ENCODE measurements at places on chromosomes 2 and 18.

GRCh38 chr2:68463287-68463877 is 3.7 kb downstream of the FBXO48 start:
- no peak for DNase-seq

- no peak for DNase-seq
Observed at GRCh38 chr2:20110876-20111275, 59.4 kb upstream of the LAPTM4A start.

- peak; percentile 57 for DNase-seq
Observed at GRCh38 chr2:223941579-223942277, 3.4 kb downstream of the WDFY1 start.

- no peak for DNase-seq
Observed at GRCh38 chr2:106618614-106619013, 131.4 kb downstream of the CD8B2 start.

DNA sequence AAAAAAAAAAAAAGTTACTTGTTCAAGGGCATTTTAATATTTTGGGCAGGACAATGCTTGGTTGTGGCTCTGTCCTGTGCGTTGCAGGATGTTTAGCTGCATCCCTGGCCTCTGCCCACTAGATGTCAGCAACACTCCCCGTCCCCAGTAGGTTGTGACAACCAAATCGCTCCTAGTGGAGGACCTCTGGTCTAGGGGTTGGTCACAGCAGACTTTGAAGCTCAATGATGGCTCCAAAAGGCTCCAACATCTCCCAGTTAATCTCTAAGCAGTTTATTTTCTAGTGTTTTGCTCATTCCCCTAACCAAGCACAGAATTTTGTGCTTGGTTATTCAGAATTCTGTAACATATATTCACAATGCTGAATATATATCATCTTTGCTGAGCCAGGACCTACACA is 67.0 kb downstream of the CHRNA1 start:
- peak; percentile 43 for DNase-seq

DNA sequence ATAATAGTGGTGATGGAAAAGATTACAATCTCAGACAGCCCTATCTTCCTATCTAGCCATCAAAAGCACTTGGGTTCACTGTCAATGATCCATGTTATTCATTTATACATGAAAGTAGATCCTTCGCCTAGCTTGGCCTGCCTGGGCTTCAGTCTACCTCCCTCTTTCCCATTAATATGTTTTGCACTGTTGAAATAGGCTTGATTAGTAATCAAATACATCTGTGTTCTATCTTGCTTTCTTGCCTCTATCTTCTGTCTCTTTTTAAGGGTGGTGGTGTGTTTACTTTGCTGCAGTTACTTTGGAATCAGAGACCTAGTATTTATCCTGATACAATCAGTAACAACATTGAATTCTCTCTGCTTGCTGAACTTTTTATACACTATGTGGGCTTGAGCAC is 521.2 kb downstream of the TNS1 start:
- no peak for DNase-seq

DNA sequence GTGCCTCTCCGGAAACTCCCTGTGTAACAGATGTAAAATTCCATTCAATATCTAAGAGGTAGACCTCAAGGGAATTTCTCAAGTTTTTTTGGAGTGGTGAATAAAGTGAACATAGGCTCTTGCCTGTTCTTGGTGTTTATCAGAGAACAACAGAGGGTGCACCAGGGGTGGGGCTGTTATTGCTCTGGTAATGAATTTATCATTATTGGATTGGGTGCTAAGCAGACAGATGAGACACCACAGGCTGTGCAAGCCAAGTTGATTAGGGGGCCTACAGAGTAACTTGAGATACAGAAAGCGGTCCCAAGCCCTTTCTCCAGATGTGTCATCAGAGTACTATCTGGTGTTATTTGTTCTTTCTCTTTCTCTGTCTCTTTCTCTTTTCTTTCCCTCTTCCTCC is 286.3 kb downstream of the OSR1 start:
- DNase-seq = no peak

- no peak for DNase-seq
Observed at GRCh38 chr2:98704499-98705332, 26.2 kb downstream of the MGAT4A start.

GRCh38 chr18:42025491-42025890 is 70.5 kb downstream of the PIK3C3 start:
- no peak for DNase-seq

- no peak for DNase-seq
Observed at GRCh38 chr2:149050188-149050587, 11.7 kb downstream of the LYPD6B start.

DNA sequence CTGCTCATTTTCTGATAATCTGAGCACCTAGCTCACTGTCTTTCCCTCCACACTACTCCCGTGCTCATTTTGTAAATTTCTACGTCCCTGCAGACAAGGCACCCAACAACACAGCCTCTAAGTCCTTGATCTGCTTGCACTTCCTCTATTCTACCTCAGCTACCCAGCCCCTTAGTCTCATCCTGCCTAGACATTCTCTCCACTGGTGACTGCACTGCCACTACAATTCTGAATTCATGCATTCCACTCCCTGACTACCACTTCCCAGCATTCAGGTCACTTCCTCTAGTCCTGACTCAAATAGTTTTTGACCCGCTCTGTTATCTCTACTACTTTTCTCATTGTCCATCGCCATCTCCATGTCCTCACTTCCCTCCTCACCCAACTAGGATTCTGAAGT is 155.7 kb downstream of the DYM start:
- DNase-seq = no peak

DNA sequence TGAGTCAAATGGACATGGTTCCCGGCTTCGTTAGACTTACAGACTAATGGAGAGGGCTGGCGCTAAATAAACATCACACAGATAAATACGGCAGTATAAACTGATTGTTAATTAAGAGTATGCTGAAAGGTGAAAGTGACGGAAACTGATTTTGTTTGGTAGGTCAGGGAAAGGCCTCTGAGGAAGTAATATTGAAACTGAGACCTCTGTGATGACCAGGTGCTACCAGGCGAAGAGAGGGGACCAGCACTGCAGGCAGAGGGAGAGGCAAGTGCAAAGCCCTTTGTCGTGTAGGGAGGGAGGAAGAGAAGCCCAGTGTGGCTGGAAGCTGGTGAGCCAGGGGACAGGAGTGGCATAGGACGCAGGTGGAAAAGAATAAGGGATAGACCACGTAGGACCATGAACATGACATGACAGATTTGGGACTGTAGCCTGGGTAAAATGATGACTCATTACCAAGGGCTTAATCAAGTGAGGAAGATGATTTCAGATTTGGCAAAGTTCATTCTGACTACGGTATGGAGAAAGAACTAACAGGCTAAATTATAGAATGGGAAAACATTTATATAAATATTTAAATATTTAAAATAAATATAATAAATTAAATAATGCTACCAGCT is 433.1 kb downstream of the NCKAP5 start:
- DNase-seq = no peak

GRCh38 chr2:100143286-100143685 is 896 bp upstream of the AFF3 start:
- DNase-seq = no peak

DNA sequence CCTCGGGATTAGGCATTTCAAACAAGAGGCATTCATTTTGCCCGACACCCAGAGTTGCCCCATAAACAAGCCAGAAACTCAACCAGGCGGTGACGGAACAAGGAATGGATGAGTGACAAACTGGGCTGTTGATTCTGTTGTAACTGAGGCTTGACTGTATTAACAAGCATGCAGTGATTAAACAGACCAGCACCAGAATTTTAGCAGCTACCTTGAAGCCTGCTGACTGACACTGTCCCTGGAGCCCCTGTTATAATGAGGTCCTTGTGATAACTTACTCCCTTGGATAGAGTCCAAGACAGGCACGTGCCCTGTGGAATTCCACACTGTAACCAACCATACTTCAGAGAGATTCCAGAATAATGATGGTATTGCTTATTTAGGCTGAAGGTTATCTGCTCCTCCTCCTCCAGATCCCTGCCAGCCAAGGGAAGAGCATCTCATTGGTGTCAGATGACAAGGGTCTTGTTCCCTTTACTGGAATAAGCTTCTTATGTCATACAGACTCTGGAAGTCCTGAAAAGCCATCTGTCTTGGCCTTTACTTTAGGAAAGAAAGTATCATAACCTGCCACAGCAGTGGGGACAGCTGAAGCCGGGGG is 97.1 kb upstream of the RMDN2 start:
- DNase-seq = no peak

DNA sequence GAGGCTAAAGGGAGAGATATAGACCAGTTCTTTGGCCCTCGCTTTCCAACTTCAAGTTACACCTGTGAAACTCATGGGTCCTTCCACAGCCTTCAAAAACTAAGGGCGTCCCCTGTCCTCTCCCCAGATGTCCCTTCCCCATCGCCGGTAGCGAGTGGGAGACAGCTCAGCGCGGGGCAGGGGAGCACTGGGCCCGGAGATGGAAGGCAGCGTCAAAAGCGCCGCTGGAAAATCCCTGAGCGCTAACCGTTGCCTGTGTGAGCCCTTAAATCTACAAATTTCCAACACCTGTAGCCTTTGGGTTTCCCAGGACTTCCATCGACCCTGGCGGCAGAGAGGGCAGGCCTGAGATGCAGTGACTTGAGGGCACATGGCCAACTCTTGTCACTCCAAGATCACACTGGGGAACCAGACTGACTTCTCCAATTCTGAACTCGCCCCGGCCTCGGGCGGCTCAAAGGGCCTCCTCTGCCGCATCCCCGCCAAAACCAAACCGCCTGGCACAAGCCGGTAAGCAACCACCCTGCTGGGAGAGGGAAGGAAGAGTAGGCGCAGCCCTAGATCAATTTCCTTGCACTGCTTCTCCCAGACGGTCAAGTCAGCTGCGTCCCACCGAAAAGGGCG is 879 bp upstream of the EPAS1 start:
- no peak for DNase-seq

DNA sequence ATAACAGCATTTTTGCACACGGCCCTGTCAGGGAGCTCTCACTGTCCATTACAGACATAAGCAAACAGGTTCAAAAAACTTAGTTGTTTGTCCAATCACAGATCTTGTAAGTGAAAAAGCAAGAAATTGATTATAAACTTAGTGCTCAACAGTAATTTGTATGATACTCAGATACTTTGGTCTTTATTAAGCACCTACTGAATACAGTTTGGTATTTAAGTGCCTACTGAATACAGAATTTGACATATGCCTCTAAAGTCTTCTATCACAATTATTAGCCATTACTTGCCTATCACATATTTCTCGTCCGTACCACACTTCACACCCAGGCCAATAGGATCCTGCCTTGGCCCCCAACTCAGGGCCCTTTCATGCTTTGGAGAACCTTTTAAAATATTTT is 283.1 kb downstream of the SUCLG1 start:
- no peak for DNase-seq

GRCh38 chr2:30931841-30932407 is 124.7 kb upstream of the CAPN13 start:
- DNase-seq = no peak

GRCh38 chr2:111634050-111634794 is 249.8 kb downstream of the ANAPC1 start:
- DNase-seq = no peak

DNA sequence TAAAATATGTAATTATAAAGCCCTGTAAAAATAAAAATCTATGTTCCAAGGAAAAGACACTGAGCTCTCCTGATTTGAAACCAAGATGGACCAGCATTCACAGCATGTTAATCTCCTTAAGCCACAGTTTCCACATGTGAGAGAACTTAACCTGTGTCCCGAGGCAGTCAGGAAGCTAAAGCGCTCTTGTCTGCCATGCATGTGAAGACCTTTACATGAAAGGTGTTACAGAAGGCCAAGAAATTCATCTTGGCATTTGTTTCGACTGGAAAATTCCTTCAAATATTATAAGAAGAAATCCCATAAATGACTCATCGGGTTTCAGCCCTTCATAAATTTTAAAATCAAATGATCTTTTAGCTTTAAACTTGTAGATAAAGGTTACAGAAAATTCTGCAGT is 328.6 kb downstream of the CDH2 start:
- no peak for DNase-seq

- DNase-seq = no peak
Observed at GRCh38 chr2:120886534-120887319, 151.1 kb downstream of the GLI2 start.

DNA sequence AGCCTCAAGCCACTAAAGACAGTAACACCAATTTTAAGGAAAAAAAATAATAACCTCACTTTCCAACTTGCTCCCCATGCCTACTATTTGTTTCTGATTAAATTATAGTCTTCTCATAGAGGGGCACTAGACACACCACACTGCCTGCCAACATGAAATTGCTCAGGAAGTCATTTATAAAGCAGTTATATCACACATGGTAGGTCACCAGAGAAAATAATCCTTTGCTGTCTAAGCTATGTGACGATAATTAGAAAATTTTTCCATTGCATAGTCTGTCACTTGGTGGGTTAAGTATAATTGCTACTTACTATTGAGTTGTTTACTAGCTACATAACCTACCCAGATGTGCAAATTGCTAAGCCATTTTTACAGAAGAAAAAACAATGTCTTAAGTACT is 85.2 kb downstream of the INO80D start:
- DNase-seq = no peak

DNA sequence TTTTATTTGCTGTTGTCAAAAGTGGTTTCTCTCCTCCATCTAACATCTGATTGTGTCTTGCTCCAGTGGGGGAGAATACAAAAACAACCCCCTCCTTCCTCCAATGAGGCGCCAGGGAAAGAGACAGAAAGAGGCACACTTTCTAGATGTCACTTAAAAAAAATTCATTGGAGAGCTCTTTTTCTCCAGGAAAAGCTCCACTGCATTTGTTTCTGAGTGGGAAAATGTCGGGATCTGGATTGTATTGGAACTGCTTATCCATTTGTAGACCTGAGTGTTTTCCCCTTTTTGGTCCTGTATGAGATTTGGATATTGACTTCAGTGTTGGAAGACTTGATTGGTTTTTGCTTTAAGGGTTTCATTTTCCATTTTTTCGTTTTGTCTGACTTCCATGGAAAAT is 995 bp downstream of the MBD5 start:
- no peak for DNase-seq

- no peak for DNase-seq
Observed at GRCh38 chr2:42028571-42029148, 19.2 kb upstream of the PKDCC start.

- no peak for DNase-seq
Observed at GRCh38 chr2:106843910-106844250, 42.1 kb downstream of the ST6GAL2 start.

- DNase-seq = no peak
Observed at GRCh38 chr2:72274380-72274797, 126.7 kb upstream of the CYP26B1 start.

DNA sequence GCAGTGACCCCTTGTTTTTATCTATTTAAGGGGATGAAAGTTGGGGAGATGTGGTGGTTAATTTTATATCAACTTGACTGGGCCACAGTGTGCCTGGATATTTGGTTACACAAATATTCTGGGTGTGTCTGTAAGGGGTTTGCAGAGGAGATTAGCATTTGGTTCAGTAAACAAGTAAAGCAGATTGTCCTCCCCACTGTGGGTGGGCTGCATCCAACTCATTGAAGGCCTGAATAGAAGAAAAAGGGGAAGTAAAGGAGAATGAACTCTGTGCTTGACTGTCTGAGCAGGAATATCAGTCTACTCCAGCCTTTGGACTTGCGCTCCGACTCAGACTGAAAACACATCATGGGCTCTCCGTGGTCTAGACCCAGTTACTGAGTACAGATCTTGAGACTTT is 80.9 kb downstream of the GCA start:
- no peak for DNase-seq
